ENCODE measurements at places on chromosomes 12 and 14. TPM values are rescaled to one million over a fixed set of nuclear protein-coding genes. Genes with fewer than 3 reads are reported as not detected.

KRT84 gene
- not detected for total RNA-seq

GRCh38 chr12:17640615-17641014, 449.4 kb downstream of the RERGL start:
- no peak for DNase-seq

- no peak for DNase-seq
These were observed 45.7 kb downstream of the SPPL3 start for GRCh38 chr12:120858306-120859088.

GRCh38 chr12:18168016-18168415, 78.0 kb upstream of the RERGL start:
- no peak for DNase-seq

DNA sequence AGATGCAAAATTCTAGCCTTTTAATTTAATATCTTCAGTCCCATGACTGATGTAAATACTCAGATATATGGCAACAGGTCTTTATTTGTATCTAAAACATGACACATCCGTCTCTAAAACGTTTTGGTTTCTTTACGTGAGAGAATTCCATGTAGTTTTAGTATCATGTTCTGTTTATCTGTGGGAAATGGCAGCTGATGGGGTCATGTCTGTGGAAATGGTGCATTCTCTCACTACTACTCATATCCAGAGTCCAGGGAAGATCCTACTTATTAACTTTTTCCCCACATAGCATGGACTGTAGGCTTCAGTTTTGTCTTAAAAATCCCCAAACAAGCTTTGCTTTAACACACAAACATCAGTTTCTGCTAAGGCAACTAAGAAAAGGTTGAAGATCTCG, 53.8 kb downstream of the SPTLC2 start:
- DNase-seq, result no peak

SDR9C7 gene
- not detected for total RNA-seq

DNA sequence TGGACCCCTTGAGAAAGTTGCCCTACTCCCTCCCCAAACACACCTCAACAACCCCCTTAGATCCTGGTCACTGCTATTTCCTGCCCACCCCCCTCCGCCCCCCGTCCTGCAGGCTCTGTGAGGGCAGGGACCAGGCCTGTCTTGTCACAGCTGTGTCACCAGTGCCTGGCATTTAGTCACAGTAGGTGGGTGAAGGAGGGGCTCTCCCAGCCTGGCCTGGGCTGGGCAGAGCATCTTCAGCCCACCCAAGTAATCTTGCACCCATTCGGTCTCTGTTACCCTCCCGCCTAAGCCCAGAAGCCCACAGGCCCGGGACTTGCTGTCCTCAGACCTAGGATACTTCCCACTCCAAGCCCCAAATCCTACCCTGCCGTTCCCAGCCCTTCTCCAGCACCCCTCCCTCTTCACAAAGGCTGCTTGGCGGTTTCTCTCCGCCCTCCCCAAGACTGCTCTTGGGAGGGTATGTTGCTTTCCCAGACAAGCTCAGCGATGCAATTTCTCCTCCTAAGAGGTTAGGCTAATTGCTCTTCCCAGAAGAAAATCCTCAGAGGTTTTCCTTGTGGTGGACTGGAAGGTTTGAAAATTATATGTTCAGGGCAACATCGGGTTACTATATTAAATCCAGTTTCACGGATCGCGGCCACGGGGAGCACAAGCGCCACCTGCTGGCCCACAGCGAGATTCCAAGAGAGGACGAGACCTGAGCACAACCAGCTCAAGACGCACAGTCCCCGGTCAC, 50.8 kb upstream of the ZFP36L1 start:
- DNase-seq, result no peak

DNA sequence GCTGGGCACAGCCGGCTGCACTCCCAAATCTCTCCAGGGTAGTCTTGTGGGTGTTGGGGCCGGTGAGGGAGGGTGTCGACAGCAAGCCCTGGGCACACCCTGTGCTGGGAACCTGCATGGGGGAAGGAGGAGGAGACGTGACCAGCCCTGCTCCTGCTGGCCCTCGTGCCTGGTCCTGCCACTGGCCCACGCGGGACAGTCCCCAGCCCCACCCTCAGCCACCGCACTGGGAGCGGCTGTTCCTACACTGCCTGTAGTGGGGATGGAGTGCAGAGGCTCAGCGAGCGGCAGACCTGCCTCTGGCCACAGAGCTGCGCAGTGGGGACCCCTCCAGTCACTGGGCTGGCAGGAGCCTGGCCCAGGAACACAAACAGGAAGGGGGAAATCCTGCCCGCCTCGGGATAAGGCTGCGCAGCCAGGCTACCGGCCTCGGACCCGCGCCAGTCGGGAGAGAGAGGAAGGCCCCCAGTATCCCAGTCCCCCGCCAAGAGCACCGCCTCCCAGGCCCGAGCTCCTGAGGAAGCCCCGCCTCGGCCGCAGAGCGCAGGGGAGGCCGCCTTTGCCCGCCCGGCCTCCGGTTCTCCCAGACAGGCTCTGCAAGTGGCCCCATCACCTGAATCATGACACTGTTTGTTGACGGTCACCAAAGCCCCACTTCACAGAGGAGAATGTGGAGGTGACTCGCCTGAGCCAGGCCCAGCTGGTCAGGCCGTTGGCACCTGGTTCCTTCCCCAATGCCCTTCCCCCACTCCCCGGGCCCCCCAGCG, 10.6 kb downstream of the AHNAK2 start:
- DNase-seq, result no peak

CIDEB gene
- 19.1 TPM for total RNA-seq

DNA sequence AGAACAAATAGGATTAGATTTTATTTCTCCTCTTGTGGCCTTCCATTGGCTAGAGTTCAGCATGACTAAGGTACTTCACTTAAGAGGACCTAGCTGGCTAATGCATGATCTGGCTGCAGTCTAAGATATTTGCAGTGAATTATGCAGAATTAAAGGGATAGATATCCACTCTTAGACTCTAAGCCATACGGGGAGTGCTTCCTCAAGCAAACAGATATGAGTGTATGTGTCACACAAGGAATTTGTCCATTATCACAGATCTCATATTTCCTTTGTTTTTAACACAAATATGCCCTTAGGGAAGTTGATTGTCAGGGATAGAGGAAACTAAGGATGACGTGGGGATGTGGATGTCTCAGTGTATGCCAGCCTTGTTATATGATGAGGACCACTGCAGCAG, 88.1 kb upstream of the DHRS4 start:
- DNase-seq, result no peak

DNA sequence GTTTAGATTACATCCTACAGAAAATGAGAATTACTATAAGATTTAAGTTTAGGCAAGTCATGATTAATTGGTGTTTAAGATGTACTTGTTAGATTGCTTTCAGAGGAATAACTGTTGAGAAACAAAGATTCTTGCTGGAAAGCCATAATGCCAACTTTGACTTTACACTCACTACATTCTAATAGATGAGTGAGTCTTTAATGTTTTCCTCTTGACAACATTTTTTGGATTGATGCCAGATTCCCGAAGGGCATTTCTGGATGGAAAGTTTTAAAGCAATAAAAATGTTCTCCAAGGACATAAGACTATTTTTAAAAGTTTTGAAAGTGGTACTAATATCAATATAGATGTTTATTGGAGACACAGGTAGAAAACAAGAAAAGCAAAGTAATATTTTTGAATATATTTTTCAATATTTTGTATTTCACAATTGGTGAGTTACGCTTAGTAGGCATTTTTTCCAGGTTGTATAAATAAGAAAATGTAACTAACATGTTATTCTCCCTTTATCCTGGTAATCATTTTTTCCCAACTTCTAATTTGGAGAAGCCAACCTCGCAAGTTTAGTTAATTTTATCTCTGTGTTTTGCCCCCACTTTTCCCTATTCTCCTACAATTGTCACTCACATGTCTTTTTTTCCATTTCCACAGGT, 307.3 kb downstream of the CEP128 start:
- no peak for DNase-seq

DNA sequence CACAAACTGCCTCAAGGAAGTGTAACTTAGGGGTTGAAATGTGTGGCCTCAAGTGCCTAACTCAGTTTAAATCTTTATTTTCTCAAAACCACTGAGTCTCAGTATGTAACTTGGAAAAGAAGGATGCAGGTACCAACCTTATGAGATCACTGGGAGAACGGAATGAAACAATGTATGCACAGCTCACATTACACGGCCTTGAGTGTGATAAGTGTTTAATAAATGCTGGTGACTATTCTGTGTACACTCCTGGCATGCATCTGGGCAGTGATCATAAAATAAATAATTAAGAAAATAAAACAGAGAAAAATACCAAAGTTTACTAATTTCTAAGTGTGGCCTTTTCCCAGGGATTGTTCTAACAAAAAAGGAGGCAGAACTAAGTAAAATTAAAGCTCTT, 974.5 kb upstream of the FLRT2 start:
- DNase-seq, result no peak

DNA sequence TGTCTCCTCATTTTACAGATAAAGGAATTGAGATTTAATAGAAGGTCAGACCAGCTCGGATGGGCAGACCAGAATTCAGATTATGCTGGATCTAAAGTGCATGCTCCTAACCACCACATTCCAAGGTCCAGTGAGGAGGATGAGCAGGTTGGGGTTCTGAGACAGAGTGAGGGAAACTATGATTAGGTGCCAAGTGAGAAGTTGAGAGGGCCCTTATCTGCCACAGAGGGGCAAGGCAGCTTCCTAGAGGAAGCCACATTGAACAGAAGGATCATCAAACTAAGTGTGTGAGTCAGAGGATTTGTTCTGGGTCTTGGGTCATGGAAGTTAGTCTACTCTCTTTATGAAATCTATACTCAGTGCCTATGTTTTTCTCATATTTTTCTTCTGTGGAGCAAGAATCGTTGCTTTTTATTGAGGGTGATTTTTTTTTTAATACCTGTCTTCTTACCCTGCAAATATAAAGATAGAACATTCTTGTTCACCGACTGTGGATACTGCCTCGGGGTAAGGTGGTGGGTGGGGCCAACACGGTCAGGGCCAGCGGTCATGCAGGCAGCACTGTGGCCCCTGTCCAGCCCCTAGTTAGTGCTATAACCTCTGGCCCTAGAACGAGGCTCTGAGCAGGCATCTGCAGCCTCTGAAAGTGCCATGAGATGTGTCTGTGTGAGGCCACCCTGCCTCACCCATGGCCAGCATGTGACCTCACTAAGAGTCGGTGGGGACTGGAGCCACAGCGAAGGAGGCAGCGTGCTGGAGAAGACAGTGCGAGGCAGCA, 55.6 kb upstream of the PTHLH start:
- DNase-seq, result no peak

GRCh38 chr14:105483300-105484068, 3.2 kb upstream of the CRIP1 start:
- no peak for DNase-seq

GUCY2C gene
- not detected for total RNA-seq

GRCh38 chr12:57943438-57944080, 2.2 kb downstream of the ATP23 start:
- DNase-seq, result no peak

TSPAN8 gene
- 1.8 TPM for total RNA-seq

OAS2 gene
- total RNA-seq, result 36.6 TPM

- no peak for DNase-seq
These were observed 159.7 kb upstream of the PWP1 start for GRCh38 chr12:107525719-107526554.

- DNase-seq, result no peak
These were observed 940.8 kb downstream of the SLC6A15 start for GRCh38 chr12:83971781-83972180.

- DNase-seq, result no peak
These were observed 719 bp downstream of the KRT80 start for GRCh38 chr12:52190860-52191729.

- peak; percentile 95 for DNase-seq
These were observed at the start of gene CDCA3 for GRCh38 chr12:6851153-6851920. TSS of gene CDCA3 (minus strand) at chr12:6851286. CDS start at chr12:6850952, 334 bp downstream.

SLCO1C1 gene
- 0.55 TPM for total RNA-seq

DNA sequence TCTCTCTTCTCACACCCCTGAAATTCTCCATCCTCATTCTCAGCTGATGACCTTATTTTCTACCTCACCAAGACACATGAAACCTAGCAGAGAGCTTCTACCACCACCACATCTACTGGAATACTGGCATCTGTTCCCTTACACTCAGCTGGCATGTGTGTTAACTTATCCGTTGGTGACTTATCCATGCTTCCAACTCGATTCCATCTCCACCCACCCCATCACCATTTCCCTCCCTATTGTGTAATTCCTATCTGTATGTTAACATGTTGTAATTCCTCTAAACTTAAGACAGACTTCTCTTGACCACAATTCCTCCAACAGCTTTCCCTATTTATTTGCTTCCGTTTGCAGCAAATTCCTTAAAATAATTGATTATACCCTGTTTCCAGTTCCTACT, 15.4 kb downstream of the C1S start:
- DNase-seq, result no peak

DNA sequence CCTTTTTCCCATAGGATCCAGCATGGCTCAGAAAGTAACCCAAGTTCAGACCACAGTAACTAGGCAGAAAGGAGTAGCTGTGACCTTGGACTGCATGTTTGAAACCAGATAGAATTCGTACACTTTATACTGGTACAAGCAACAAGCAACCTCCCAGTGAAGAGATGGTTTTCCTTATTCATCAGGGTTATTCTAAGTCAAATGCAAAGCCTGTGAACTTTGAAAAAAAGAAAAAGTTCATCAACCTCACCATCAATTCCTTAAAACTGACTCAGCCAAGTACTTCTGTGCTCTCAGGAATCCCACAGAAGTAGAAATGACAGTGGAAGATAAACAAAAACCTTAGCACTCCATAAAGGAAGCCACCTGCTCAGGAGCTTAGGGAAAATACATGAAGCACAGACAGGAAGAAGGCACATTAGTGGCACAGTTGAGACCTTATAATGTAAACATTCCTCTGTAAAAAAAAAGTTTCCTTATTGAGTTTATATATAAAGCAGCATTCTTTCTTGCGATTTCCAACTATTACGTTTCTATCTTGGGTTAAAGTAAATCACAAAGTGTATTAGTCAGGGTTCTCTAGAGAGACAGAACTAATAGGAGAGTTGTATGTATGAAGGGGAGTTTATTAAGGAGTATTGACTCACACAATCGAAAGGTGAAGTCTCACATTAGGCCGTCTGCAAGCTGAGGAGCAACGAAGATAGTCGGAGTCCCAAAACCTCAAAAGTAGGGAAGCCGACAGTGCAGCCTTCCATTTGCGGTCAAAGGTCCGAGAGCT, 398.4 kb downstream of the DAD1 start:
- DNase-seq, result no peak

DNA sequence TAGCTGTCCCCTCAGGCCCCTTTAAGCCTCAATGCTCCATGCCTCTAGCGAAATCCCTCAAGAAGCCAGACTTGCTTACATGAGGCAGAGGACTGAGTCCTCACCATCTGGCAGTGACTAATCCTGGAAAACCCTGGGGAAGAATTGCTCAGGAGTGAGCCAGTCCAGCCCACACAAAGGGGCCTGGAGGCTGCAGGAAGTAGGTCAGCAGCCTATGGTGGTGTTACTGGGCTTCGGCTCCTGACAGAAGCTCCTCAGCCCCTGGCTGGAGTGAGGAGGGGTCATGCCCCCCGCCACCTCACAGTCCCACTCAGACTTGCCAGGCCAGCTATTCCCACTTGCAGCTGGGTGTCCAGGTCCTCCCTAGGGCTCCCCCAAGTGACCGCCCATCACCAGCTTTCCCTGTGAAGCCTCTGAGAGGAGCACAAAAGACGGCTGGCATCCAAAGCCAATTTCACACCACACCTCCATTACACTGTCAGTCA, 250.5 kb downstream of the DPF3 start:
- DNase-seq, result no peak

GRCh38 chr14:36454599-36455240, 65.3 kb downstream of the NKX2-1 start:
- DNase-seq, result no peak

GRCh38 chr12:3795492-3796133, 42.7 kb upstream of the CRACR2A start:
- no peak for DNase-seq

RFC5 gene
- 5.7 TPM for total RNA-seq

GRCh38 chr12:118328486-118329330, 44.0 kb downstream of the TAOK3 start:
- DNase-seq, result no peak
